ENCODE measurements at places on chromosomes 2 and 18.

- DNase-seq, result no peak
Measured at GRCh38 chr2:224190936-224191270, 151.8 kb upstream of the SERPINE2 start.

DNA sequence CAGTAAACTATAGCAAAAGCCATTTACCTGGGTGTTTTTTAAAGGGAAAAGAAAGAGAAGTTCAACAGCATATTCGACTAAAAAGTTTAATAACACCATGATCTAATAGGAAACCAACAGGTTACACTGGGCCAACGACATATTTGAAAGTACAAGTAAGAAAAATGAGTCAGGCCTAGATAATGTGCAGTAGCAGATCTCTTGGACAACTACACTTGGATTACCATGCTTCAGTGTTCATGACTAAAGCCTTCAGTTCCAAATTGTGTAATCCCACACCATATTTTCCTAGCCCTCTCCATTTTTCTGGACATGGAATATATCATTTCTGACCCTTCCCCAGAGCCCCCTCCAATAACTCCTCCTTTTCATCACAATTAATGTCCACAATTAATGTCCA, 39.1 kb upstream of the FIGN start:
- DNase-seq, result no peak

- no peak for DNase-seq
Measured at GRCh38 chr2:120001471-120001870, 11.4 kb upstream of the EPB41L5 start.

- DNase-seq, result no peak
Measured at GRCh38 chr2:1340141-1340512, 73.1 kb upstream of the TPO start.

DNA sequence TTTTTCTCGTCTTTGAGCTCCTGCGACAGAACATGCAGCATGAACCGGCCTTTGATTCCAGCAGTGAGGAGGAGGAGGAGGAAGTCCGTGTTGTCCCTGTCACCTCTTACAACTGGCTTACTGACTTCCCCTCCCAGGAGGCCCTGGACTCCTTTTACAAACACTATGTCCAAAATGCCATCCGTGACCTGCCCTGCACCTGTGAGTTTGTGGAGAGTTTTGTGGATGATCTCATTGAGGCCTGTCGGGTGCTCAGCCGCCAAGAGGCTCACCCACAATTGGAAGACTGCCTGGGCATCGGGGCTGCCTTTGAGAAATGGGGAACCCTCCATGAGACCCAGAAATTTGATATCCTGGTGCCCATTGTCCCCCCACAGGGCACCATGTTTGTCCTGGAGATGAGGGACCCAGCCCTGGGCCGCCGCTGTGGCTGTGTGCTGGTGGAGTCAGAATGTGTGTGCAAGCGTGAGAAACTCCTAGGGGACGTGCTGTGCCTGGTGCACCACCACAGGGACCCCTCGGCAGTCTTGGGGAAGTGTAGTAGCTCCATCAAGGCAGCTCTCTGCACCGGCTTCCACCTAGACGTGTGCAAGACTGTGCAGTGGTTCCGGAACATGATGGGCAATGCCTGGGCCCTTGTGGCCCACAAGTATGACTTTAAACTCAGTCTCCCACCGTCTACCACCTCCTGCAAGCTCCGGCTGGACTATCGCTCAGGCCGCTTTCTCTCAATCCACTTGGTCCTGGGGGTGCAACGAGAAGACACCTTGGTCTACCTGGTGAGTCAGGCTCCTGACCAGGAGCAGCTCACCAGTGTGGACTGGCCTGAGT, 2.1 kb downstream of the ITPRIPL1 start:
- DNase-seq, result no peak

DNA sequence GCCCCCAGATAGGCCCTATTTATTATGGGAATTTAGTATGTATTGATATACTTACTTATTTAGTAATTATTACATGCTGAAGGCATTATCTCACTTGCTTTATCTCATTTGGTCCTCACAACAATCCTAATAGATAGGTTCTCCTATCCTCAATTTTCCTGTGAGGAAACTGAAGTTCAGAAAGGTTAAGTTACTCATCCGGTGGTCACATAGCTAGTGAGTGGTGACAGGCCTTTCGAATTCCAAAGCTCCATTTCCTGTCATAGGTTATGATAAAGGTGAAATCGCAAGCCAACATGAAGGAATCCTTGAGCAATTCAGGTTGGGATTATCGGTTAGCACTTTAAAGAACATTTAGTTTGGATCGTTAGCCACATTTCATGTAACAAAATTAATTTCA, 33.3 kb downstream of the NAB1 start:
- DNase-seq, result no peak

DNA sequence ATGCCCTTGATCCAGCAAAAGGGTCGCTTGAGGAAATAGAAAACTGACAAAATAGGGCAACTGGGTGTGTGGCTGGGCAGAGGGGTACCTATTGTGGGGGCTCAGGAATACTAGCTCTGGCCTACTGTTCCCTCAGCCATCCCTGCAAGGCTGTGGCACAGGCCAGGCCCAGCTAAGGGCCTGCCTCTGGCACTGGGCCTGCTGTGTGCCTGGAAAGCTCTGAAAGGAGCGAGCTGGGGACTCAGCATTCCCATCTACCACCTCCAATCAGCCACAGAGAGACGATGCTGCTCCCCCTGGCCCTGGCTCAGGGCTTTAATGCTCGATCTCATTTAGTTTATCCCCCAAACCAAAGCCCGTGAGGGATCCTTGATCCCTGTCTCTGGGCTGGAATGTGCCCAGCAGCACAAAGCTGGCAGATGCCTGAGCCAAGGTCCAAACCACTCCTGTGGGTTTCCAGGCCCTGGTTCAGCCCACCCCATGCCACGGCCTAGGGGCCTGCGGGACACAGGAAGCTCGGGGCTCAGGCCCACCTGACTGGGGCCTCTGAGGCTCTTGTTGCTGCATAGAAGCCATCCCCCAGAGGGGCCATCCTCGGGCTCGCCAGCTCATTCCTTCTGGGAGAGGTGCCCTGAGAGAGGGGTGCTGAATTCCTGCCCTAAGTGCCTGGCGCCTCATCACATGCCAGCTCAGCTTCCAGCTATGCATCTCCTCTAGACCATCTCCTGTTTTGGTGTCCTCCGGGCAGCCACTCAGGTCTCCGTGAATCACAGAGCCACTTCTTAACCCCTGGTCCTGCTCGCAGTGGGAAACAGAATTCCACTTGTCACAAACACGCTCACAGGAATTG, 43.0 kb upstream of the KCNF1 start:
- DNase-seq, result no peak

DNA sequence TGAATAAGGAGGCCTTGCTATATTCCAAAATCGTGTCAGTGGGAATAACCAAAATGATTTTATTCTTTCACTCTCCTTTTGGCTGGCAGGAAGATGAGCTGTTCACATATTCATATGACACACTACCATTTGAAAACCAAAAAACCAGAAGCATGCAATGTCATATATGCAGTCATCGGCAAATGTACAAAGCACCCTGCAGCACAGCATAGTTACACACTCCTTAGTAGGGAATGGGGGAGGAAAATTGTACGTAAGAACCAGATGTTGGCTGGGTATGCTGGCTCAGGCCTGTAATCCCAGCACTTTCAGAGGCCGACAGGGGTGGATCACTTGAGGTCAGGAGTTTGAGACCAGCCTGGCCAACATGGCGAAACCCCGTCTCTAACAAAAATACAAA, 176.6 kb downstream of the GFPT1 start:
- DNase-seq, result no peak

DNA sequence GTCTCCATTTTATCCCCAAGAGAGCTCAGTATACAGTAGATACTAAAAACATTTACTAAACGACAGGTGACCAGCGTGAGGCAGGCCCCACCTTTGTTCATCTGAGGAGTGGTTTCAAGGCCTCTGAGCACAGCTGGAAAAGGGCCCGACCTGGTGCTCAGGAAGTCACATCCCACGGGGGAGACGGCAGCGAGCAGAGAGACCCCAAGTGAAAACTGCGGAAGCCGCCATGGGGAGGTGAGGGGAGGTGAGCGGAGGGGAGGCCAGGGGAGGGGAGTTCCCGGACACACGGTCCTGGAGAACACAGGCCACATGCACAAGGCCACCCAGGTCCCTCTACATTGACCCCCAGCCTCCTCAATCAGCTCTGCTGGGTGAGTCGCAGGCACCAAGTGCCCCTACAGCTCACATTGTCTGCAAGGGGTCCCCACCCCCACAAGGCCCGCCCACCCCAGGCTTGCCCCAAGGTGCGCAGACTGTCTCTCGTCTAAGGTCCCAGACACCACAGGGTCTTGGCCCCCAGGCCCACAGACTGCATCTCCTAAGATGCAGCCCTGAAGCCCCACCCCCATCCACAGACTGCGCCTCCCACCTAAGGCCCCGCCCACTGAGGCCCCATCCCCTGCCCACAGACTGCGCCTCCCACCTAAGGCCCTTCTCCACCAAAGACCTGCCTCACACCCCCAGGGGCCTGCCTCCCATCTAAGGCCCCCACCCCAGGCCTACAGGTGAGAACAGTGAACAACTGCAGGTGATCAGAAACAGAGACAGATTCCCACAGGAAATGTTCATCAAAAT, 19.1 kb downstream of the PARD6G start:
- no peak for DNase-seq

DNA sequence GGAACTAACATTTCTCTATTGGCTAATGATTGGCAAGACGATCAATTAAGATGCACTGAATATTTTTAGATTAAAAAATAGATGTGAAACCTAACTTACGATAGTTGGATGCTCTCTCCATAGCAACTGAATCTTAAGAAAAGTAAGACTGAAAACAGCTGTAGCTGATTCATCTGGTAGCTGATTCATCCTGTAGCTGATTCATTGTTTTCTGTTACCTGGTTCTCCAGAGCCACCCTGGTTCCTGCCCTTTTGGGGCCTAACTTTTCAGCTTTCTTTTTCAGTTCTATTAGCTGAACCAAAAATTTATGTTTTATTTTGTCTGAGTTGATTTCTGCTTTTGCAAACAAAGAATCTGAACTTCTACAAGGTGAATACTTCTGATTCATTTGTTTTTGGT, 22.7 kb upstream of the SPR start:
- no peak for DNase-seq

DNA sequence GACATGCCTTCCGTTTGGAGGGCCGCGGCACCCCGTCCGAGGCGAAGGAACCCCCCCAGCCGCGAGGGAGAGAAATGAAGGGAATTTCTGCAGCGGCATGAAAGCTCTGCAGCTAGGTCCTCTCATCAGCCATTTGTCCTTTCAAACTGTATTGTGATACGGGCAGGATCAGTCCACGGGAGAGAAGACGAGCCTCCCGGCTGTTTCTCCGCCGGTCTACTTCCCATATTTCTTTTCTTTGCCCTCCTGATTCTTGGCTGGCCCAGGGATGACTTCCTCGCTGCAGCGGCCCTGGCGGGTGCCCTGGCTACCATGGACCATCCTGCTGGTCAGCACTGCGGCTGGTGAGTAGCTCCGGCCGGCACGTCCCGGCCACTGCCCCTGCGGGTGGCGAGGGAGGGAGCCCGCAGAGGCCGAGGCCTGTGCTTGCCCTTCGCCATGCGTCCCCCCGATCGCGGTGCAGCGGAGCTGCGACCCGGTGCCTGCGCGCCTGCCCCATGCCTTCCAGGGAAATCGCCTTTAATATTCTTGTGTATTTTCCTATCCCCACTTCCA, 1.2 kb downstream of the BMPR2 start:
- peak; percentile 4 for DNase-seq

- DNase-seq, result peak; percentile 40
Measured at GRCh38 chr2:200702646-200703118, 109.0 kb upstream of the BZW1 start.

GRCh38 chr2:144426355-144426754, 93.6 kb downstream of the ZEB2 start:
- DNase-seq, result no peak

DNA sequence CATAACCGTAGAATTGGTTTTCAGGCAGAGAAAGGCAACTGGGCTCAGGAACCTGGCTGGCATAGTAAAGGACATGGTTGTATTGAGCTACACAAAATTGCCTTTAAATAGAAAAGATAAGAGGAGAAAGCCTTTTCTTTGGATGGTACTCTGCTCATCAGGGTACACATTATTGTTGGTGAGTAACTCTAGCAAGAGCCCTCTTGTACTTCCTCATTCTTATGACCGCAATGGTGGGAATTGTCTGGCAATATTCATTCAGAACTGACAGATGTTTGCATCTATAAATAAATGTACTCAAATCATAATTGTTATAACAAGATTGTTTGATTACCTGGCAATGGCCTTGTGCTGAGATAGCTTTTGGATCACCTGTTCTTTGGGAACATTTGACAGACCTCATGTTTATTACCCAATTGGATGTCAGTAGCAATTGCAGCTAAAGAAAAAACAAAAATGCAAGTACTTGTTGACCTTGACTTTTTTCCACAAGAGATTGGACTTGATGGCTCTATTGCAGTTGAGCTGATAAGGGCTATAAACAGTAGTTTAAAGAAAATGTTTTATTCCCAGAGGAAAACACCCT, 43.9 kb downstream of the MEIS1 start:
- no peak for DNase-seq

- no peak for DNase-seq
Measured at GRCh38 chr2:67510745-67511144, 113.6 kb downstream of the ETAA1 start.

- peak; percentile 24 for DNase-seq
Measured at GRCh38 chr2:111121028-111121827, 514 bp downstream of the BCL2L11 start.

- DNase-seq, result no peak
Measured at GRCh38 chr18:58502628-58503027, 126.3 kb downstream of the ALPK2 start.

DNA sequence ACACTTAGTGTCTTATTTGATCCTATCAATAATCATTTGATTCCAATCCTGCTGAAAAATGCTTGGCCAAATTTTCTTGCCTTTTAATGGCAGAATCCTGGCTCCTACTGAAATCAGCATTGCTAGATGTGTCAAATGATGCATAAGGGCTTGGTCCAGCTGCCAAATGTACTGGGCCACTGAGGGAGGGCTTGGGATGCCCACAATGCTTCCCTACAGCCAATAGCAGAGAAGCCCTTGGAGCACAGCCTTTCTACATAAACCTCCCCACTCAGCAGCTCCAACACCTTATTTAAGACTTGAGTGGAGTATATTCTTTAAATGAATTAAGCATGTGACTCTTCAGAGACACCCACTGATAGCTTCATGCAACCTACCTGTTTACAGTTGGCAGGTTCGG, 3.6 kb downstream of the ALK start:
- DNase-seq, result no peak

DNA sequence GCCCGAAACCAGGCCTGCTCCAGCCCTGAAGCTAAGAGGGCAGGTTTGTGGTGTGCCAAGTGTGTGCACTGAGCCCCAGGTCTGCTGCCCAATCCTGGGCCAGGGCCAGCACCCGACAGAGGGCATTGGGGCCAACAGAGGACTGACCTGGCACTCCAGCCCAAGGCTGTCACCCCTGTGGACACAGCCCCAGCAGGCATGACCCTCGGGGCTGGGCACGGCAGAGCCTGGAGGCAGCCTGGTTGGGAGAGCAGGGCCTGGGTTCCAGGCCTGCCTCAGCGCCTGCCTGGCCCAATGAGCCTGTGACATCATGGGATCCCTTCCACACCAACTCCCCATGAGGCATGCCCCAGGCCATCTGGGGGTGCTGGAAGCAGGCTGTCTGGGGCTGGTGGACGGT, 10.8 kb upstream of the SNED1 start:
- no peak for DNase-seq
